Ascending aorta (tissue), 2 donors: ENCODE measurements at places on chromosomes 13 and 19.

- no peak overlapping the region for H3K27ac ChIP-seq
- no peak for DNase-seq
- H3K4me1 ChIP-seq = no peaks in the 10 kb centered on the region
- no peak overlapping the region for H3K4me3 ChIP-seq
- H3K27me3 ChIP-seq = no peaks in the 10 kb centered on the region
Measured at GRCh38 chr13:70171151-70171550, 62.9 kb upstream of the KLHL1 start.

DNA sequence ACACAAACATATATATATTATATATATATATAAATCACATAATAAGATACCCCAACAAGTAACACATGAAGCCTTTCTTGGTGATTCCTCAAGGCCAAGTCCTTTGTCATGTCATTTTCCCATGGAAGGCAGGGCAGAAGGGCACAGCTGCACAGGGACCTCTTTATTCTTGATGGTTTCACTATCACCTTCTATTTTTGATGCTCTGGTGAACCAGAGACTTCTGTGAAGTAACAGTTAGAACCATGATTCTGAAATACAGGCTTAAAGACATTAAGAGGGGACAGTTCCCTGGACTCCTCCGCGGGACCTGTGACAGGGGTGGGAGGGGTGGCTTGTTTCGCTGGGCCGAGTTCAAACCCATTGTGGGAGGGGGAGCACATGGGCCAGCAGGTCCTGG is 104.0 kb downstream of the DGKH start:
- no peaks in the 10 kb centered on the region for H3K27me3 ChIP-seq
- no peak overlapping the region for H3K27ac ChIP-seq
- no peak for DNase-seq
- H3K4me1 ChIP-seq = no peaks in the 10 kb centered on the region
- H3K4me3 ChIP-seq = no peak overlapping the region
- H3K36me3 ChIP-seq = peaks cover 10% of the 10 kb centered on the region

- no peak overlapping the region for H3K27ac ChIP-seq
- no peaks in the 10 kb centered on the region for H3K27me3 ChIP-seq
- H3K4me1 ChIP-seq = no peaks in the 10 kb centered on the region
- no peak for DNase-seq
- peaks cover 72% of the 10 kb centered on the region for H3K36me3 ChIP-seq
Measured at GRCh38 chr19:44875666-44876451, 15.2 kb upstream of the TOMM40 start.

DNA sequence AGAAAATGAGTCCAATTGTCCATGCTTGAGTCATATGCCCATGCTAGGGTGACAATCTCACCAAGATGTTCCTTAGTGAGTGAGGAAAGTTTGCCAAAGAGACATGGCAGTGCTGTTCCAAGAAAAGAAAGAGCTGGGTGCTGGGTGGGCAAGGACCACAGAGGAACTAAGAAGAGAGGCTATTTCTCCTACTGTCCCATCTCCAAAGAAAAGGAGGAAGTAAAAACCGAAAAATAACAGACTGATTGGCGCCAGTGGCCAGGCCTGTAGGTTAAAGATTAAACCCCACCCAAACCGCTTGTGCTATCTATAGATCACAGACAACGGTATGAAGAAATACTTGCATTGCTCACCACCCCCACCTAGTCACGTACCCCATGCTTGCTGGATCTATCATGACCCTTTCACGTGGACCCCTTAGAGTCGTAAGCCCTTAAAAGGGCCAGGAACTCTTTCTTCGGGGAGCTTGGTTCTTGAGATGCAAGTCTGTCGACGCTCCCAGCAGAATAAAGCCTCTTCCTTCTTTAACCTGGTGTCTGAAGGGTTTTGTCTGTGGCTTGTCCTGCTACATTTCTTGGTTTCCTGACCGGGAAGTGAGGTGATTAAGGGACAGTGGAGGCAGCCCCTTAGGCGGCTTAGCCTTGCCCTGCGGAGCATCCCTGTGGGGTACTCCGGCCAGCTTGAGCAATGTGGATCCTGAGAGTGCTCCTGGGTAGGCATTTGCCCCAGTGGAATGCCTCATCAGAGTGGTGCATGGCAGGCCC is 606.5 kb downstream of the UQCRFS1 start:
- no peak overlapping the region for H3K27ac ChIP-seq
- no peak for DNase-seq
- H3K27me3 ChIP-seq = no peaks in the 10 kb centered on the region
- no peaks in the 10 kb centered on the region for H3K36me3 ChIP-seq

GRCh38 chr19:30235946-30236345 is 136.2 kb upstream of the ZNF536 start:
- no peak overlapping the region for H3K27ac ChIP-seq
- DNase-seq = no peak
- no peaks in the 10 kb centered on the region for H3K27me3 ChIP-seq
- H3K36me3 ChIP-seq = no peaks in the 10 kb centered on the region
- H3K4me1 ChIP-seq = no peaks in the 10 kb centered on the region

- no peaks in the 10 kb centered on the region for H3K27me3 ChIP-seq
- peaks cover 19% of the 10 kb centered on the region for H3K36me3 ChIP-seq
- H3K27ac ChIP-seq = peak overlapping the region; percentile 99
- peak overlapping the region; percentile 85 for H3K4me3 ChIP-seq
- DNase-seq = no peak
Measured at GRCh38 chr19:49875857-49876421, 1.2 kb downstream of the AKT1S1 start.

DNA sequence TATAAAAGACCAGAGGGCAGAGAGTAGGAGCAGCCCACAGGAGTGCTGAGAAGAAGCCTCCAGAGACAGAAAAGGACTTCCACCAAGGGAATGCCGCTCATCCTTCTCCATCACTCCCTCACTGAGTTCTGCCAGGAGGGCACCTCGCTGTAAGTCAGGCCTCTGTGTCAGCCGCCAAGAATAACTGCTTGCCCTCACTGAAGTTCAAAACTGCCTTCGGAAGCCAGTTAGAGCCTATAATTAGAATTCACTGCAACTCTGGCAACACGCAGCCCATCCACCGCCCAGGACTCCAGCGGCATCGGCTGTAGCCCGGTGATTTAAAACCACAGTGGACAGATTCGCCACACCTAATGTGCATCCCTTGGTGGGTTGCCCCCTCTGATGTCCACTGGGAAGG is 281.8 kb upstream of the ZNF507 start:
- no peaks in the 10 kb centered on the region for H3K36me3 ChIP-seq
- H3K4me3 ChIP-seq = no peak overlapping the region
- no peaks in the 10 kb centered on the region for H3K4me1 ChIP-seq

DNA sequence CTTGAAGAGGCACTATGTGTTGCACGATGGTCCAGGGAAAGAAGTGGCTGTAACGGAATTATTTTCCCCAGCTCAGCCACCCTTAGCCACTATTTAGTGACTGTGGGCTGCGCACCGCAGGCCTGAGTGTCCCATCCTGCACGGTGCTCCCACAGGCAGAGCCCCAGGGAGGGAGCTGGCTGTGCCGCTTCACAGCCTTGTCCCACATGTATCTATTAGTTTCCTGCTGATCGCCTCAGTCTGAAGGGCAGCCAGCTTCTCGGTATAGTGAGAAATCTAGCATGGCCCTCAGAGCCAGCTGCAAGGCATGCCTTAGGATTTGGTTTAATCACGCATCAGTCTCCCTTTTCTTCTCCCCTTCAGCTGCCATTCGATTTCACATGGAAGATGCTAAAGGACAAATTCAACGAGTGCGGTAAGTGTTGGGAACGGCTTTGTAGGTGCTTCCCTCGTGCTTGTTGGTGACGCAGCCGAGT is 15.7 kb downstream of the PRAM1 start:
- no peak overlapping the region for H3K4me3 ChIP-seq
- peaks cover 65% of the 10 kb centered on the region for H3K36me3 ChIP-seq
- H3K4me1 ChIP-seq = no peaks in the 10 kb centered on the region
- DNase-seq = no peak

GRCh38 chr13:89925107-89925506 is 1422.4 kb upstream of the MIR17HG start:
- H3K27ac ChIP-seq = no peak overlapping the region
- no peaks in the 10 kb centered on the region for H3K36me3 ChIP-seq
- H3K27me3 ChIP-seq = no peaks in the 10 kb centered on the region

GRCh38 chr19:32122258-32122657 is 223.2 kb upstream of the ZNF507 start:
- DNase-seq = no peak
- no peak overlapping the region for H3K27ac ChIP-seq
- no peaks in the 10 kb centered on the region for H3K36me3 ChIP-seq
- no peaks in the 10 kb centered on the region for H3K4me1 ChIP-seq

- H3K27me3 ChIP-seq = no peaks in the 10 kb centered on the region
- H3K36me3 ChIP-seq = no peaks in the 10 kb centered on the region
- no peak overlapping the region for H3K4me3 ChIP-seq
- no peak for DNase-seq
- H3K27ac ChIP-seq = no peak overlapping the region
Measured at GRCh38 chr13:74920920-74921319, 561.0 kb downstream of the TBC1D4 start.

GRCh38 chr13:39561971-39562370 is 41.0 kb downstream of the LHFPL6 start:
- no peak overlapping the region for H3K27ac ChIP-seq
- no peaks in the 10 kb centered on the region for H3K36me3 ChIP-seq
- H3K4me3 ChIP-seq = no peak overlapping the region
- DNase-seq = no peak
- peaks cover 14% of the 10 kb centered on the region for H3K4me1 ChIP-seq
- H3K27me3 ChIP-seq = no peaks in the 10 kb centered on the region

- no peak overlapping the region for H3K27ac ChIP-seq
- H3K36me3 ChIP-seq = no peaks in the 10 kb centered on the region
- H3K4me3 ChIP-seq = no peak overlapping the region
- no peaks in the 10 kb centered on the region for H3K27me3 ChIP-seq
- H3K4me1 ChIP-seq = no peaks in the 10 kb centered on the region
- no peak for DNase-seq
Measured at GRCh38 chr19:8877854-8878705, 45.9 kb downstream of the MBD3L1 start.

DNA sequence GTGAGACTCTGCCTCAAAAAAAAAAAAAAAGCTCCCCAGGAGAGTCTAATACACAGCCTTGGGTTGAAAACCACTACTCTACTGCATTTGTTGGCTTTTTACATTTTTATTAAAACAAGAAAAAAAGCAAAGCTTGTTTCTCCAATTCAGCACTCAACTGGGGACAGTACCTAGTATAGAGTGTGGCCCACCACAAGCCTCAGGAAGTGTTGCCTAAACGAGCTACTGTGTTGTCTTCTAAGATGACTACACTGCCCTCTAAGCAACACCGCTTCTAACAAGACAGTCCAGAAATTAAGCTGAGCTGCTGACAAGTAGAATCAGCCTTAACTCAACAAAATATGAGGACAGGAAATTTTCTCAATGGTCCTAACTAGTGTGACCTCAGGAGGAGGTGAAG is 522.2 kb downstream of the FGF9 start:
- no peak for DNase-seq
- H3K4me1 ChIP-seq = no peaks in the 10 kb centered on the region
- H3K36me3 ChIP-seq = no peaks in the 10 kb centered on the region
- H3K27ac ChIP-seq = no peak overlapping the region

DNA sequence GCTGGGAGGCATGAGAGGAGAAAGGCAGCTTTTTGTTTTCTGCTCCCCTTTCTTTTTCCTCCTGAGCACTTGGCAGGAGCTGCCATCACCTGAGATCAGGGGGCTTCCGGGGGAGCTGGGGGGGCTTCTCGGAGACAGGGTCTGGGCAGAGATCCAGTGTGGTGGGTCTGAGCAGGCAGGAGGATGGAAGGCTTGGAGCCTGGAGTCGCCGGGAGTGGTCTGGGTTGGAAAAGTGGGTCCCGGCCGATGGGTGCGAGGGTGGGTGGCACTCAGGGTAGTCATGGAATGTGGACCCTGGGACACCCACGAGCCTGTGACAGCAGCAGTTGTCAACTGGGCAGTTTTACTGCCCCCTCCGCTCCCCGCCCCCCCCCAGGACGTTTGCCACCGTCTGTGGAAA is 2.2 kb upstream of the ADM5 start:
- peaks cover 42% of the 10 kb centered on the region for H3K36me3 ChIP-seq
- DNase-seq = no peak
- no peaks in the 10 kb centered on the region for H3K27me3 ChIP-seq
- H3K4me1 ChIP-seq = no peaks in the 10 kb centered on the region

- peak; percentile 51 for DNase-seq
- no peaks in the 10 kb centered on the region for H3K27me3 ChIP-seq
- peak overlapping the region; percentile 46 for H3K4me3 ChIP-seq
Measured at GRCh38 chr19:48630296-48631063, 6.7 kb downstream of the DBP start.

DNA sequence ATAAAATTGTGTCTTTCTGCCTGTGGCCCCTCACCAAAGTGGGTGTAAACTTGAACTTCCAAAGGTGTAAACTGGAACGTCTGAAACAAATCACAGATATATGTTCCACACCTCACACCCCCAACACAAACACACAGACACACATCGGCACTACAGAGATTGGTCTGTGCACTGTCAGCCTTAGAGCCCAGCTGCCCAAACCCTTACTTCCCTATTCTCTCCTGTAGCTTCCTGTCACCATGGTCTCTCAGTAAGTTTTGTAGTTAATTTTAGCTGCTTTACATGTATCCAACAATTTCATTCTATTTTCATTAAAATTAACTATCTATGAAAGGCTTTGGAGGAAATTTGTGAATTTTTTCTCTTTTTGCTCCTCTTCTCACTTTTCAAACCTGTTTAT is 5.4 kb downstream of the TM9SF2 start:
- no peak overlapping the region for H3K27ac ChIP-seq
- H3K36me3 ChIP-seq = peaks cover 14% of the 10 kb centered on the region
- peaks cover 19% of the 10 kb centered on the region for H3K4me1 ChIP-seq

- no peak for DNase-seq
- H3K4me3 ChIP-seq = no peak overlapping the region
- no peaks in the 10 kb centered on the region for H3K27me3 ChIP-seq
- H3K36me3 ChIP-seq = peaks cover 3% of the 10 kb centered on the region
- H3K27ac ChIP-seq = no peak overlapping the region
- peaks cover 6% of the 10 kb centered on the region for H3K4me1 ChIP-seq
Measured at GRCh38 chr19:10126213-10126639, 6.5 kb upstream of the EIF3G start.

- no peaks in the 10 kb centered on the region for H3K27me3 ChIP-seq
- no peak overlapping the region for H3K27ac ChIP-seq
- H3K4me1 ChIP-seq = no peaks in the 10 kb centered on the region
- DNase-seq = no peak
- no peaks in the 10 kb centered on the region for H3K36me3 ChIP-seq
Measured at GRCh38 chr19:8174706-8175105, 25.3 kb upstream of the FBN3 start.

DNA sequence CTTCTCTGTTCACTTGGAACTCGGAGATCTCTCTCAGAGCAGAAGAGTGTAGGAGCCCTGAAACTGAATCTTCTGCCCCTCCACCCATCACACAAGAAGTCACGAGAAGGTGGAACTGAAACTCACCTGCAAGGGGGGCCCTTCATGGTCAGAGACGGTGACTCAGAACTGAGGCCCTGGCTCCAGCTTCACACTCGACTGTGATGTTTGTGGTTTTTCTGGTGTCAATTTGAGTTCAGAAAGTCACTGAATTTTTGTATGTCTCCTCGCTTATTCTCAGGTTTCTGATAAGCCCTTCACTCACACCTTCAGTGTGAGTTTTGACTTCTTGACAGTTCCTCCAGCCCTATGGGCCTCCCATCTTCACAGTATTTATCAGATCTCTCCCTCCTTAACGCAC is 23.1 kb downstream of the SIGLEC5 start:
- H3K27me3 ChIP-seq = no peaks in the 10 kb centered on the region
- no peak for DNase-seq
- H3K4me1 ChIP-seq = no peaks in the 10 kb centered on the region
- no peak overlapping the region for H3K27ac ChIP-seq
- H3K36me3 ChIP-seq = no peaks in the 10 kb centered on the region
